H54 (cell line): ENCODE measurements at places on chromosomes 7 and 10.
A peak's percentile ranks its signal among the peaks of the same experiment; 100 is the strongest.

GRCh38 chr10:67603701-67604100, 92.3 kb downstream of the CTNNA3 start:
- DNase-seq: no peak

DNA sequence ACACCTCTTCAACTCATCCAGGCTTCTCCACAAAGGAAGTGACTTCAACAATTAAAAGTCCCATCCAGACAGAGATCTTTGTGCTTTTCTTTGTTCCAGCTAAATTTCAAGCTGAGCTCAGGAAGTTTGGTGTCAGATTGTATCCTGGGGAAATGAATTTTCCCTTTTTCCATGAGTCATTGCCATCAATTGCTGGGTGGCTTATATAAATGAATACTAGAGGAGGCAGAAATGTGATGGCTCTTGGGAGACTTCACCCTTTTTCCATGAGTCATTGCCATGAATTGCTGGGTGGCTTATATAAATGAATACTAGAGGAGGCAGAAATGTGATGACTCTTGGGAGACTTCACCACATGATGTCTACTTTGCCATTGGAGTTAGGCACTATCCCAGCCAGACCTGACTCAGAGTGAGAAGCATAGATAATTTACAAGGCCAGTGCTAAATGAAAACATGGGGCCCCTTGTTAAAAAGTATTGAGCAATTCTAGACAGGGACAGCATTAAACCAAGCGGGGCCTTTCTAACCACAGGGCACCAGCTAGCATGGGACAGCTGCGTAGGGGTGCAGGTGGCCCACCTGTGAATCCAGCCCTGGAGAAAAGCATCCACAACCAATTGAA, 339.2 kb upstream of the PODXL start:
- peak; percentile 62 for DNase-seq

DNA sequence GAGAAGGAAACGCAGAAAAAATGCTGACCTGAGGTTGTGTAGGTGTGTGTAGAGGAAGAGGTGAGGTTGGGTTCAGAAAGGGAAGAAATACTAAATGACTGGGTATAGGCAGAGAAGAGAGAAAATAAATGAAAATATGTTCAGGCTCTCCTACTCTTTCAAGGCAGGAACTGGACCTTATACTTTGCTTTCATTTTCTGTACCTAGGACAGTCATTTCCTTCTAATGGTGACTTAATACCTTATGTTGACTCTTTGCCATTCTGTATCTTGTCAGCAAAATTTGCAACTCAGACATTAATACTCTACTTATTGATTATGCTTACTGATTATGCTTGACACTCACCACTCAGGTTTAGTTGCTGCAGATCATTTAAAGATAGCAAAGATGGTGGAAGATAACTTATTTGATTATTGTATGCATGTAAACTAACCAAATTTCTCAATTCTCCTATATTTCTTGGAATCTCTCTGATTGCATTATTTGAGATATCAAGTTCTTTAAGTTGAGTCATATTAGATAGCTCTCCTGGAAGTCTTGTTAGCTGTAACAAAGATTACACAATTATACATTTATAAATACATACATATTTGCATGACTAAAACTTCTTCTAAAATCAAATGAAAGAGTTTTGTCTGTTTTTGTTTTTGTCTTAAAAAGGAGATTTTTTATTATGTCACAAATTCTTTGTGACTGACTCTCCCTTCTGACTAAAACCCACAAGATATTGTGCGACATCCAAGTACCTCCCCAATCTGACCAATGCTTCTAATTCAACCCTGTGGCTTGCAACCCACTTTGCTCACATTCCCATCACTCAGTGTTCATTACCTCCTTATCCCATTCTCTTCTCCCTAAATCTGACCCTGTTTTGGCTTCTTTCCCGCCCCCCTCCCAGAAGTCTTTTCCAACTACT, 20.0 kb downstream of the LRRD1 start:
- peak; percentile 52 for DNase-seq

DNA sequence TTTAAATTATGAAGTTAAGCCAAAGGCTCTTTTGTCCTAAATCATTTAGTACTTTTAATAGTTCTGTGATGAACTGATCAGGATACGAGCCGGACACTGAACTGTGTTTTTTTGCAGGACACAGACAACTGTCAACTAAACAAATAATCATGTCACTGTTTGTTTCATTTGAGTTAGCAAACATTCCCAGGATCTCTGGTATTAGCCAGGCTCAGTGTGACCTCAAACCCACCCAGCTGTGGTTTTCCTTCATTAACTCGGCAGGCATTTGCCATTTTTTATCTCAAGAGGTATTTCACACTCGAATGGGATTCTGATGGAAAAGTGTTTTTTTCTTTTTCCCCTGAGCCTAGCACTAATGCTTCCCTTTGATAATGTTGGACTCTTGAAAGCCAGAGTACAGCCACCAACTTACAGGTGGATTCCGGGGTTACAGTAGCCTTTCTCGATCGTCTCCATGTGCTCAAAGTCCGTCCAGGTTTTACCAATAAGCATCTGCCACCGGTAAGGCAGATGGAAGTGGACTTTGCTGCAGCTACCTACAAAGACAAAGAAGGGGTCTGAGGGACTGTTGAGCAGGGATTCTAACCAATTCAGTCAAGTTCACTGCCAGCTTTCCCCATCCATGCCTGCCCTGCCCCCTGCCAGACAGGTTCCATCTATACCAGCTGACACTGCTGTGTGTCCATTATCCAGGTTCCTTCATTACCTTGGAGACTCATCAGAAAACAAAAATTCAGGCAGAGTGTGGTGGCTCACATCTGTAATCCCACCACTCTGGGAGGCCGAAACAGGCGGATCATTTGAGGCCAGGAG, 33.4 kb downstream of the ZC3HAV1 start:
- DNase-seq: no peak

DNA sequence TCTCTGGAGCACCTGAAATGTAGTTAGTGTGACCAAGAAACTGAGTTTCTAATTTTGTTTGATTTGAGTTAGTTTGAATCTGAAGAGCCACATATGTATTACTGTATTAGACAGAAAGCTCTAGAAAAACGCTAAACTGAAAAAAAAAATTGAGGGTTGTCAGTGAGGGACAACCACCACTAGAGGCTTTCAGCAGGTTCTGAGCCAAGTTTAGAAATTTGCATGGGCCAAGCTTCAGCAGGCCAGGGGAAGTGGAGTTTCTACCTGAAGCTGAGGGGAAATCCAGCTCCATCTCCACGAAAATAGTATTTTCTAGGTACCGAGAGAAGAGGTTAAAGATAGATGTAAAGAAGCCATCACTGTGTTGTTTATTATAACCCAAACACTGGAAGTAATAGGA, 77.9 kb upstream of the PLXNA4 start:
- DNase-seq: no peak

- no peak for DNase-seq
Measured at GRCh38 chr10:44993226-44993921, 7.3 kb upstream of the ZNF22 start.

GRCh38 chr7:138282997-138283396, 177.1 kb upstream of the TRIM24 start:
- DNase-seq: no peak

- DNase-seq: no peak
Measured at GRCh38 chr10:46318799-46319198, 32.0 kb downstream of the ANTXRL start.

- DNase-seq: no peak
Measured at GRCh38 chr10:68811314-68812009, 15.9 kb upstream of the STOX1 start.

DNA sequence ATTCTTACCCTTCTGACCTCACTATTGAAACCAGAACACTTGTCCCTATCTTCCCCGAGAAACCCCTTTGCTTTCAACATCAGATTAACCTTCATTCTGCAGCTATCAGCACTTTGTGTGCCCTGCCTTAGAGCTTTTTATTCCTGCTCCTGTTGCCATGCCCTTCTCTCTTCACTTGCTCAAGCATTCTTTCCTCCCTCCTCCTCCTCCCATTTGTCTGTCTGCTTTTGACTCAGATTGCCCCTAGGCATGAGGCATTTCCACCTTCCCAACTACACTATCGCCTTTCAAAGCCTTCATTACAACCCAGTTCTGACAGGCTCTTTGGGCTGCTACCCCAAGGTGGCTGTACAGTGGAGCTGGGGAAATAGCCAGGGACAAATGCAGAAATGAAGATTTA, 143.3 kb downstream of the SLC25A13 start:
- DNase-seq: no peak

DNA sequence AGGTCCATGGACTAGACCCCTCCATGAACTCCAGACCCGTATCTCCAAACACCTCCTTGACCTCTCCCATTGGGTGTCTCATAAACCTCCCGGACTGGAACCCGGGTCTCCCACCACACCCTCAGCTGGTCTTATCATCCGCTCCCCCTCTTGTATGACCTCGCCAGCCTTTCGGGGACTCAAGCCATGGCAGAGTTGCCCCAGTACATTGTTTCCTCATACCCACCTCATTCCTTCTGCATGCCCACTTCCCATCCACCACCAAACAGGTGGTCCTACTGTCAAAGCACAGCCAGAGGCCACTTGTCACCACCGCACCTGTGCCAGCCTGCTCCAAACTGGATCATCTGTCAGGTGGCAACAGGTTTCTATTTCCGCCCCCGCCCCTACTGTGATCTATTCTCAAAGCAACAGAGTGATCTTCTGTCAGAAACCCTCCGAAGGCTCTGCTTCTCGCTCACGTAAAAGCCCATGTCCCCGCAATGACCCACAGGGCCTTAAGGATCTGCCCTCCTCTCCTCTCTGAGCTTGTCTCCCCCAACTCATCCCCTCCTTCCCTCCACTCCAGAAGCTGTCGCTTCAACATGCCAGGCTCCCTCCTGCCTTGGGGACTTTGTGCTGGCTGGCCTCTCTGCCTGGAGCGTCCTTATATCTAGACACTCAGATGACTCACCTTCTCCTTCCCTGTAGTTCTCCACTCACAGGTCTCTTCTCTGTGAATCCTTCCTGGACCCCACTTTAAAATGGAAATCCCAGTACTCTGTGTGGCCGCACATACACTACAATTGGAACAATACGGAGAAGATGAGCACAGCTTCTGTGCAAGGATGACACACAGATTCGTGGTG, 22.8 kb upstream of the PRKAG2 start:
- no peak for DNase-seq

DNA sequence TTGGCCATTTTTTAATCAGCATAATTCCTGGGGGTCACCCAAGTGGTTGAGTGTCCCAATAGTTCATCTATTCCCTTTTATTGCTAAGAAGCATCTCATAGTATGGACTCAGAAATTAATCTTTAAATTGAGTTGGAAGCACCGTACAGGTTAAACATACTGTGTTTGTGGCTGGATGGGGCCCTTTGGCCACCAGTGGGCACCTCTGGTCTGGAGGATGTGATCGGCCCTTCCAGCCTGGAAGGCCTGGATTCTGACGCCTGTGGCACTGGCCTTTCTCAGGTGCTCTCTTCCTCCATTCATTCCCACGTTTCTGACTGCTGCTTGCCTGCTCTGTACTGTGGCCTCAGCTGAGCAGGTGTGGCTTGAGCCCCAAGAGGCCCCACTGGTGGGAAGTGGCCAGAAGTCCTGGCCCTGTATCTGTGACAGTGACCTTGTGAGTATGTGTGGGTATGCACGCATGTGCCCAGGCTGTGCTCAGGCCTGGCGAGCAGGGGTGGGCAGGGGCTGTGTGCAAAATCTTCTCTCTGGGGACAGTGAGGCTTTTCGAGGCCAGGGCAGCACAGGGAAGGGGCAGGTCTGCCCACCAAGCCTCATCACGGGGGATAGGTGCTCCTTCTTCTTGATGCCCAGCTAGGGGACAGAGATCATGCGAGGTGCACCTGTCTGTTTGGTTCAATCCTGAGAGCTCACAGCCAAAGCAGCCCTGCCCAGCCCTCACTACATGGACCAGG, 30.1 kb downstream of the LDB3 start:
- DNase-seq: no peak

GRCh38 chr10:42753507-42754154, 29.0 kb upstream of the BMS1 start:
- no peak for DNase-seq

GRCh38 chr7:57769958-57770357, 320.0 kb downstream of the ZNF716 start:
- DNase-seq: no peak

GRCh38 chr7:81501220-81501619, 268.6 kb downstream of the HGF start:
- DNase-seq: no peak

GRCh38 chr7:139659922-139660316, 117.9 kb downstream of the HIPK2 start:
- no peak for DNase-seq

DNA sequence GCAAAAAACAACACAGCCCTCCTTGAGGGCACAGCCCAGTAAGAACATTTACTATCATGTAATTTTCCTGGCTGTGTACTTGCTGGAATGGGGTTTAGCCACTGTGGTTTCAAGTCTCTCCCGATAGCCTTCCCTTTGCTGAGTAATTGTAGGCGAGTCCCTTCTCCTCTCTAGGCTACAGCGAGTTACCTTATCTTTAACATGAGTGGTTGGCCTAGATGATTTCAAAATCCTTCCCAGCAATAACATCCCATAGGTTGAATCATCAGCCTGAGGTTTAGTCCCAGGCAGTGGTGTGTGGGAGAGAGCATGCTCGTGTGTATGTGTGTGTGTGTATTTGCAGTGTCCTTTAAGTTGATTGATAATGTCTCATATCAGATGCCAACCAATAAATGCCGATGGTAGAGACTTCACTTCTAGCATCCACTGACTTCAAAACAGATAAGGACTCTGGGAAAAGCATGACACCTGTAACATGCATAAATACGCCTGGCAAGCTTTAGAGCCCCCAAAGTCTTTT, 142.9 kb upstream of the ZMIZ1 start:
- DNase-seq: peak; percentile 90

GRCh38 chr7:39407137-39407536, 159.1 kb upstream of the YAE1 start:
- no peak for DNase-seq

GRCh38 chr10:104309980-104310978, 28.0 kb downstream of the ITPRIP start:
- peak; percentile 66 for DNase-seq

- peak; percentile 97 for DNase-seq
Measured at GRCh38 chr7:55552320-55553023, 19.8 kb downstream of the VOPP1 start.

DNA sequence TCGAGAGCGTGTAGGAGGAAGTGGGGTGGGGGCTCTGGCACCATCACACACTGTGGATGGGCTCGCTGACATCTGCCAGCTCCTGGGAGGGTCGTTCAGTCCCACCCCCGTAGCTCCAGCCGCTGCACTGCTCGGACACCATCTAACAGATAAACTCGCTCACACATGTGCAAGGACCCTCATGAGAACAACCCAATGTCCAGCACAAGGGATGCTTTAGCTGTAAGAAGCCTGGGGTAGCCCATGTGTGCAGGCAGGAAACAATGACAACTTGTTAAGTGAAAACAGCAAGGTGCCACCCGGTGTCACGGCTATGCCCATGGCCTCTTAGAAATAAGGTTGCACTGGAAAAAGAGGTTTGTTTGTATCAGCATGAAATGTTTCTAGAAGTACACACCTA, 14.1 kb downstream of the OGDHL start:
- DNase-seq: no peak

- no peak for DNase-seq
Measured at GRCh38 chr10:72186258-72186981, 29.4 kb upstream of the ANAPC16 start.

DNA sequence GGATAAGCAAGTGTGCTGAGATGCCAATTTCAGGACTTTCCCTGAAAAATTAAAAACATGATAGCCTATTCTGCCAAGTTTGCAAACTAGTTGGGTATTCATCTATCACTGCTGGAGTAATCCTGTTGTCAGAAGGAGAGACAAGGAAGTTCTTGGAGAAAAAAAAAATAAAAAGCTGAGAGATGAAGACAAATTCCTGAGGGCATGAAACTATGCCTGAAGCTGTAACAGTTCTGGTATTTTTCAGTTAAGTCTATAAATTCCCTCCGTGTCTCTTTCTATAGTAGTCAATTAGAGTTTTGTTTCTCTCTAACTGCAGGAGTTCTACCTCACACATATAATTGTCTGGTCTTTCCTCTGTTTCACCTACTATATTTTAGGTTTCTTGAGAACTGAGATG, 95.7 kb downstream of the DGKB start:
- DNase-seq: no peak
